Panc1 (cell line): ENCODE measurements at places on chromosomes 6 and 20. TPM values are rescaled to one million over a fixed set of nuclear protein-coding genes. Genes with fewer than 3 reads are reported as not detected.

DNA sequence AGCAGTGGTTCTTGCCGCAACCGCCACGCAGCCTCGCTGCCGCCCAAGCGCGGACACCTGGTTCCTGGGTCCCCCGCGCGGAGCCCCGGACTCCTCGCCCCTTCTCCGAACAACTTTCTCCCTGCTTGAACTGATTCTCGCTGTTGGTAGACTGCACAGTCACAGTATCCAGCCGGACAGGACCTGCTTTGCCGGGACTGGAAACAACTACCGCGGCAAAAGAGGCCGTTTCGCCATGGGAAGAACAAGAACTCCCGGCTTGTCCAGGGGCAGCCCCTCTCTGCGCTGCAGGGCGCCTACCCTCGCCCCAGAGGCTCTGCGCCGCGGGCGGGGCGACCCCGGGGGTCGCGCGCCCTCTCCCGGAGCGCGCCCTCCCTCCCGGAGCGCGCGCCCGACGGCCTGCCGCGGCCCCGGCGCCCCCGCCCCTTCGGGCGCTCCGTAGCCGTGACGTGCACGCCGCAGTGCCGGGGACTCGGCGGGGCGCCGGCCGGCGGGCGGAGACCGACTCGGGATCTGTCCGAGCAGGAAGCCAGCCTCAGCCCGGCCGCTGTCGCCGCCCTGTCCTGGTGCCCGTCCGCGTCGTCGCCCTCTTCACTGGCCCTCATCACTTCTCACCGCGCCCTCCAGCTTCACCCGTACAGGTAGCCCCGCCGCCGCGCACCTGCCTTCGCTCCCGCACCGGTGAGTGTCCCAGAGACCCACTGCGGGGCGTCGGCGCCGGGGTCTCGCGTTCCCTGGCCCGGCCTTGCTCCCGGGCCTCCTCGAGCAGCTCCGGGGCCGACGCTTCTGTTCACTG, at the start of gene MYO6:
Gene MYO6 (plus strand): TSS at position 497 of the 796 bp plus-strand sequence. CDS start 68,309 bp downstream, outside the sequence.
- peak within 1 kb of the TSS; percentile 89 for H3K27ac ChIP-seq
- no peaks in the 10 kb centered on the region for H3K36me3 ChIP-seq
- no peak for DNase-seq

- H3K4me3 ChIP-seq: no peak overlapping the region
- no peaks in the 10 kb centered on the region for H3K36me3 ChIP-seq
- no peak for DNase-seq
- H3K27ac ChIP-seq: no peak overlapping the region
- H3K4me1 ChIP-seq: no peaks in the 10 kb centered on the region
Observed at GRCh38 chr6:109262261-109262660, 120.0 kb downstream of the CD164 start.

The NKX2-2 gene
- not detected for total RNA-seq

- no peaks in the 10 kb centered on the region for H3K36me3 ChIP-seq
- H3K27ac ChIP-seq: no peak overlapping the region
- DNase-seq: no peak
- H3K4me1 ChIP-seq: no peaks in the 10 kb centered on the region
Observed at GRCh38 chr6:9745966-9746365, 668.9 kb downstream of the TFAP2A start.

GRCh38 chr6:150001295-150002008, 23.9 kb downstream of the RAET1L start:
- no peaks in the 10 kb centered on the region; the same call in 1 of the 2 replicates for H3K36me3 ChIP-seq
- no peak overlapping the region for H3K4me3 ChIP-seq
- H3K4me1 ChIP-seq: peaks cover 8% of the 10 kb centered on the region
- H3K27ac ChIP-seq: no peak overlapping the region

The CD93 gene
- total RNA-seq: 0.10 TPM

DNA sequence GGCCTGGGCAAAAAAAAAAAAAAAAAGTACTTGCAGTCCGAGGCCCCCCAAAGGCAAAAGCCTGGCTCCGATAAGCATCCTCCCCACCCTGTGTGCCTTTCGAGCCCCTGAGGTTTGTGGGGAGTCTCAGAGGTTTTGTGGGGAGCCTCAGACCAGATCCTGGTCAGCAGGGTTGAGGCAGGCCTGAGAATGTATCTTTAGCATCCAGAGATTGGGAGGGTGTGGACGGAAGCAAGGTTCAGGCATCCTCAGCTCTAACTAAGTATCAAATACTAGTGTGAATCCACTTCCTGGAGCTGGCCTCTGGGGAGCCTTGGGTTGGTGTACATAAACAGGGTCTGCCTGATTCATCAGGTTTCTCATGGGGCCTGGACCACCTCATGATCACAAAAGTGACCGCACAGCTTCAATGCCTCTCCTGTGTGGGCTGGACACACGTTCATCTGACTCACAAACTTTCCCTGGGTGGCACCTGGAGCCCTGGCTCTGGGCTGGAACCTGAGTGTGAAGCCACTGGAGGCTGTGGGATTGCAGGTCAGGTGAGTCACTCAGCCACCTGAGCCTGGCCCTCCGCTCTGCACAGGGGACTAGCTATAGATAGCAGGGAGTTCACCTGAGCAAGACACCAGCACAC, 24.4 kb downstream of the PCMTD2 start:
- no peaks in the 10 kb centered on the region for H3K36me3 ChIP-seq
- no peak for DNase-seq
- H3K27ac ChIP-seq: no peak overlapping the region
- no peak overlapping the region for H3K4me3 ChIP-seq

- H3K4me3 ChIP-seq: no peak overlapping the region
- no peaks in the 10 kb centered on the region for H3K4me1 ChIP-seq
- no peak overlapping the region for H3K27ac ChIP-seq
Observed at GRCh38 chr6:63487103-63487813, 85.0 kb upstream of the LOC128125822 start.

DNA sequence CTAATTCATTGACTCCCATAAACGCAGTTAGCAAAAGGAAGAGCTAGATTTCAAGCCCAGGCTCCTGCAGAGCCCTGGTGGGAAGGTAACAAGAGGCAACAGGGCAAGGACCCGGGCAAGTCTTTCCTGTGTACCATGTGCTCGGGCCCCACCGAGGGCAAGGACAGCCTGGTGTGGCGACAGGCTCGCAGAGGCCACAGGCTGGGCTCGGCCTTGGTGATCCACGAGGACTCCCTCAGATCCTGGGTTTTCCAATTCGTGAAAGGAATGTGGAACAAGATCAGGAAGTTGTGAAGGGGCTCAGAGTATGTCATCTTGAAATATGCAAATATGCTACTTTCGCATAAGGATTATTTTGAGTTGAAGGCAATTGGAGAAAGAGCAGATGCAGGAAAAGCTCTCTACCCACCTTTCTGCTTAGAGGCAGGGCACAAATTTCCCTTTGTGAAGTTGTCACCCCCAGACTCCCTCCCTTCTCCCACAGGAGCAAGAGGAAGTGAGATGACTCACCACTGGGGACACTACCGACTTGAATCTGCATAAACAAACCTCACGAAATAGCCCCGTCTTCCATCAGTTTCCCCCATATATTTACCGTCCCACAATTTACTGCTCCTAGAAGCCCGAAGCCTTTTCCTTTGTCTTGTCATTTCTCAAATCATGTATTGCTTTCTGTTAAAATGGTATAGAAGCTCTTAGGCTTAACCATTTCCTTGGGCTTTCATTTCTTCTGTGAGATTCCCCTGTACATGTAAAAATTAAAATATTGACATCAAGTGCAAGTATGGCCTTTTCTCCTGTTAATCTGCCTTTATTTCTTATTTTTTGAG, 79.0 kb downstream of the PSMG4 start:
- no peak overlapping the region for H3K27ac ChIP-seq
- 0 out of 2 replicates have a peak, but pooled peaks cover 4% of the 10 kb centered on the region for H3K4me1 ChIP-seq
- H3K27me3 ChIP-seq: 0 out of 2 replicates have a peak, but pooled peaks cover 2% of the 10 kb centered on the region
- no peaks in the 10 kb centered on the region for H3K36me3 ChIP-seq
- H3K4me3 ChIP-seq: no peak overlapping the region

DNA sequence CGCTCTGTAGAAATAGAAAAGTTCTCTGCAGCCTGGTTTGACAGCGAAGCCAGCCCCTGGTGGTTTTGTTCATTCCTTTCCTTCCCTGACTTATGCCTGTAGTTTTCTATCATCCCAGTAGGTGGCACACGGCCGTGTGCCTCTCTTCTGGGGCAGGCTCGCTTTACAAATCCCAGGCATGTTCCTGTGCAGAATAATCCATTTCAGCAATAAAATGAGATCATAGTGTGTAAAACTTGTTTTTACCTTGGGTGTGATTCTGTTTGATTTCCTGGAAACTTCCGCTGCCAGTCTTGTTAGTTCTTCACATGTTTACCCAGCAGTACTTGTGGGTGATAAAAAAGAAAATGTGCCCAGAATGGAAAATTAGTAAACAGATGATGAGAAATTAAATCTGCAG, 7.4 kb upstream of the INSM1 start:
- no peak overlapping the region for H3K27ac ChIP-seq
- DNase-seq: peak; percentile 39
- no peak overlapping the region for H3K4me3 ChIP-seq
- H3K4me1 ChIP-seq: no peaks in the 10 kb centered on the region
- H3K27me3 ChIP-seq: peaks cover 32% of the 10 kb centered on the region

The DHX16 gene
- total RNA-seq: 44.5 TPM

GRCh38 chr6:52019092-52019491, 68.3 kb downstream of the PKHD1 start:
- H3K27me3 ChIP-seq: no peaks in the 10 kb centered on the region; the same call in 1 of the 2 replicates
- DNase-seq: no peak
- no peak overlapping the region for H3K4me3 ChIP-seq
- no peaks in the 10 kb centered on the region for H3K36me3 ChIP-seq
- no peaks in the 10 kb centered on the region for H3K4me1 ChIP-seq

The THEMIS gene
- 0.05 TPM for total RNA-seq

DNA sequence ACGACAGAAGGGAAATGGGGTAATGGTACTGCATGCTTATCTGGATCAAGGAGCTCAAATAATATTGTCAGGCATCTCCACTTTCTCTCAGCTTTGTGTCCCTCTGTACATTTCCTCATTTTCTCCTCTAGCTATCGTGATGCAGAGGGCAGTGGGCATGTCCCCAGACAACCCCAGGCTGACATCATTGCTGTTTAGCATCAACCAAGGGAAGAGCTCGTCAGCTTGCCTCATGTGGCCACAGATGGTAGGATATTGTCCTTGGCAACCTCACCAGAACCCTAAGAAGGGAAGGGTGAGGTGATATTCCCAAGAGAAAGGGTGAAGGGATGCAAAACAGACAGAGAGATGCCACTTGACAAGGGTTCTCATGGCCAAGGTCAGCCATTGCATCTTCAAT, 58.3 kb downstream of the MAFB start:
- H3K4me1 ChIP-seq: no peaks in the 10 kb centered on the region
- DNase-seq: no peak
- H3K4me3 ChIP-seq: no peak overlapping the region
- no peak overlapping the region for H3K27ac ChIP-seq
- peaks cover 2% of the 10 kb centered on the region; the same call in 1 of the 2 replicates for H3K27me3 ChIP-seq

The GGTLC1 gene
- total RNA-seq: 0.18 TPM

DNA sequence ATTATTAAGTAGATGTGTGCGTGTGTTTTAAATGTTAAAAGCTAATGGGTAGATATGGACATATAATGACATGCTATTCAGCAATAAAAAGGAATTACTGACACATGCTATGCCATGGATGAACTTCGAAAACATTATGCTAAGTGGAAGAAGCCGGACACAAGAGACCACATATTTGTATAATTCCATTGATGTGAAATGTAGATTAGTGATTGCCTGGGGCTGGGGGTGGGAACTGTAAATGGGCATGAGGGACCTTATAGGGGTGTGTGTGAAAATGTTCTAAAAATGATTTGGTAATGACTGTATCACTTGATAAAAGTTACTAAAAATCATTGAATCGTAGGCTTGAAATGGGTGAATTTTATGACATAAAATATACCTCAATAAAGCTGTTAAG, 104.5 kb upstream of the BEND3 start:
- no peak overlapping the region for H3K27ac ChIP-seq
- no peaks in the 10 kb centered on the region for H3K4me1 ChIP-seq
- H3K4me3 ChIP-seq: no peak overlapping the region
- H3K27me3 ChIP-seq: no peaks in the 10 kb centered on the region
- H3K36me3 ChIP-seq: no peaks in the 10 kb centered on the region

GRCh38 chr20:362271-363254, 15.7 kb downstream of the NRSN2 start:
- no peak overlapping the region for H3K4me3 ChIP-seq
- peaks cover 24% of the 10 kb centered on the region for H3K4me1 ChIP-seq
- H3K36me3 ChIP-seq: no peaks in the 10 kb centered on the region
- peak overlapping the region; percentile 62; the same call in 1 of the 2 replicates for H3K27ac ChIP-seq
- no peaks in the 10 kb centered on the region for H3K27me3 ChIP-seq

DNA sequence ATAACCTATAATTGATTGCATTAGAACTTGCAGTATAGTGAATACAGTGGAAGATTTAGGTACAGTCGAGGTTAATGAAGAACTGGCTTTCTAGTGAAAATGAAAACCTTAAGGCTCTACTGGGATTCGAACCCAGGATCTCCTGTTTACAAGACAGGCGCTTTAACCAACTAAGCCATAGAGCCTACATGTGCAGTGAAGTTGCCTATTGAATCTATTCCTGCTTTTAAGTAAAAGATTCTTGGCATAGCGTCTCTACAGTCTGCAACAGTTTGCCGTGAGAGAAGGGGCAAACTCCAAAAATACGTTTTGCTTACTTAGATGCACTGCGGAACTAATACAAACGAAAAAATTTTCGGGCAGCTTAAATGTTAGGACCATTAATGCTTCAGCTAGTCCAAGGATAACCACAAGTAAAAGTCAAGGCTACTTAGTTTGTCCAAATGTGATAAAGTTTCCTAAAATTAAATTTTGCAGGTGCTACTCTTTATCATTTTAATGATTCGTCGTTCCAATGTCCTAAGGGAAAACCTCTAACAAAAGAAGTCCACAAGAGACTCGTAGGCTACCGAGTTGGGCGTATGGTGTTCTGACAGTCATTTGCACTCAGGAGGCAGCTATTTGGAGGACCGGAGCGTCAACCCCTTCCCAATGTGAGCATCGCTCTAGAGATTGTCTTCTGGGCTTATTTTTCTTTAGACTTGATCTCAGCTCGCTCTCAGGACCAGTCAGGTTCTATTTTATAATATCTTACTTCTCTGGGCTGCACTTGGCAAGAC, 31.3 kb upstream of the ZSCAN23 start:
- peaks cover 8% of the 10 kb centered on the region; the same call in 1 of the 2 replicates for H3K4me1 ChIP-seq
- no peaks in the 10 kb centered on the region for H3K36me3 ChIP-seq

DNA sequence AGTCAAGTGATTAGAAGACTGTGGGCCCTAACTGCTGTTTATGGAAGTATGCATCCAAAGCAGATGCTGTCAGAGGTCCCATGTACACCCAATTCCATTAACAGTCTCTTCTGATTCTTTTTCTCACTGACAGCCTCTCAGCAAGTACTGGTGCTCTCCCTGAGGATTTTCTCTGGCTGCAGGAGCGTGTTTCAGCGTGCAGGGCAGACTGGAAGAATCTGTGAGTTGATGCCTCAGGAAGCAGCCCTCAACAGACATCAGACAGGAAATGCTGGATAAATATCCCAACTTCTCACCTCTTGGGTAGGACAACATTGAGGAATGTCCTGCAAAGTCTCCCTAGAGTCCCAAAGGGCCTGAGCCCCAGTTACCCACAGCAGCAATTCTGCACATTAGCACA, 40.8 kb downstream of the ANKEF1 start:
- H3K4me1 ChIP-seq: no peaks in the 10 kb centered on the region; the same call in 1 of the 2 replicates
- H3K4me3 ChIP-seq: no peak overlapping the region
- no peak for DNase-seq
- H3K27me3 ChIP-seq: no peaks in the 10 kb centered on the region

The PTK7 gene
- total RNA-seq: 240 TPM
